ENCODE measurements at places on chromosomes 2 and 18. TPM values are rescaled to one million over a fixed set of nuclear protein-coding genes. Genes with fewer than 3 reads are reported as not detected.

DNA sequence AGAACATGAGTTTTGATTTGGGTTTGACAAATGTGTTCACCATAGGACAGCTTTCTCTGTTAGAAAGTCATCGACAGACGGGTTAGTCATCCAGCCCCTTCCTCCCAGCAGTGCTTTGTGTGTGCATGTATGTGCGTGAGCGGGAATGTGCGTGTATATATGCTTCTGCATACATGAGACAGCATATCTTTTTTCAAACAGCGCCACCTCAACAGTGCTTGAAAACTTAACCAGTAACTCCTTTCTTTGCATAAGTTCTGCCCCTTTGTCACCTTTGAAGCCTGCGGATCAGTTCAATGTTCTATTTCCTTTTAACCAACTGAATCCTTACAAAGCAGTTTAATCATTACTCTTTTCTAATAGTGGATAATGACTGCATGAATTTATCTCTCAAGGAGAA, 351.4 kb downstream of the LPIN1 start:
- no peaks in the 10 kb centered on the region for H3K27me3 ChIP-seq
- H3K4me3 ChIP-seq: no peak overlapping the region
- H3K4me1 ChIP-seq: peaks cover 15% of the 10 kb centered on the region
- H3K27ac ChIP-seq: no peak overlapping the region
- DNase-seq: no peak
- H3K36me3 ChIP-seq: 0 out of 2 replicates have a peak, but pooled peaks cover 3% of the 10 kb centered on the region

- no peak for DNase-seq
- H3K36me3 ChIP-seq: no peaks in the 10 kb centered on the region
- peak overlapping the region; percentile 23 for H3K27ac ChIP-seq
- H3K4me1 ChIP-seq: peaks cover 18% of the 10 kb centered on the region
- H3K4me3 ChIP-seq: no peak overlapping the region
Observed at GRCh38 chr2:12169721-12170120, 423.3 kb downstream of the LPIN1 start.

- no peak overlapping the region for H3K4me3 ChIP-seq
- H3K27ac ChIP-seq: no peak overlapping the region
- no peaks in the 10 kb centered on the region for H3K27me3 ChIP-seq
Observed at GRCh38 chr2:44116319-44116718, 52.4 kb upstream of the PPM1B start.

GRCh38 chr2:555164-555922, 121.9 kb downstream of the TMEM18 start:
- no peak overlapping the region for H3K4me3 ChIP-seq
- H3K27me3 ChIP-seq: peaks cover 67% of the 10 kb centered on the region
- no peaks in the 10 kb centered on the region for H3K36me3 ChIP-seq
- H3K4me1 ChIP-seq: no peaks in the 10 kb centered on the region
- no peak for DNase-seq

- H3K4me3 ChIP-seq: no peak overlapping the region
- H3K27ac ChIP-seq: no peak overlapping the region
- H3K4me1 ChIP-seq: peaks cover 13% of the 10 kb centered on the region
- DNase-seq: no peak
- H3K27me3 ChIP-seq: no peaks in the 10 kb centered on the region
Observed at GRCh38 chr2:152242787-152243472, 67.4 kb upstream of the STAM2 start.

Gene ARHGAP25
- not detected for total RNA-seq

GRCh38 chr2:189465478-189465877, 24.2 kb downstream of the WDR75 start:
- no peaks in the 10 kb centered on the region for H3K27me3 ChIP-seq
- no peak overlapping the region for H3K27ac ChIP-seq
- H3K36me3 ChIP-seq: peaks cover 18% of the 10 kb centered on the region

- no peak overlapping the region for H3K4me3 ChIP-seq
- H3K27me3 ChIP-seq: no peaks in the 10 kb centered on the region
- H3K4me1 ChIP-seq: peaks cover 6% of the 10 kb centered on the region
Observed at GRCh38 chr2:71210292-71210691, 16.6 kb downstream of the PAIP2B start.

Gene CGREF1
- total RNA-seq: 0.37 TPM

- no peak overlapping the region for H3K27ac ChIP-seq
- H3K4me1 ChIP-seq: no peaks in the 10 kb centered on the region
- no peak for DNase-seq
- H3K36me3 ChIP-seq: no peaks in the 10 kb centered on the region
- H3K4me3 ChIP-seq: no peak overlapping the region
Observed at GRCh38 chr2:23523373-23524260, 138.6 kb downstream of the KLHL29 start.

Gene PAX8
- total RNA-seq: 6.4 TPM

DNA sequence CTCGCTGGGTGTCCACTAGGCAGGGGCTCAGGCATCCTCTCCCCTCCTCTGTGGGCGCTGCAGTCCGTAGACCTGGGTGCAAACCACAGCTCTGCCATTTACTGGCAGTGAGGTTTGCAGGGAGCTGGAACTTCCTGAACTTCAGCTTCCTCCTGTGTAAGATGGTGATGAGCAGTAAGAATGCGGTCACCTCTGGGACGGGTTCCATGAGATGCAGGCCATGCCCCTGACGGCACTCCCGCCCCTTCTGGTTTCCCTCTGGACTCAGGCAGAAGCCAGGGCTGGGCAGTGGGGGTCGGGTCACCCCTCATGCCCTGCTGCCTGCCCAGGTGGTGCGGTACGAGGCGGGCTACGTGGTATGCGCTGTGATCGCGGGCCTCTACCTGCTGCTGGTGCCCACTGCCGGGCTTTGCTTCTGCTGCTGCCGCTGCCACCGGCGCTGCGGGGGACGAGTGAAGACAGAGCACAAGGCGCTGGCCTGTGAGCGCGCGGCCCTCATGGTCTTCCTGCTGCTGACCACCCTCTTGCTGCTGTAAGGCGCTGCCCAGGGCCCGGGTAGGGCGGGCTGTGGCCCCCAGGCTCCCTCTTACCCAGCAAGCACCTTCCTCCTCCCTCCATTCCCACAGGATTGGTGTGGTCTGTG, 1.5 kb downstream of the PROM2 start:
- H3K4me1 ChIP-seq: peaks cover 39% of the 10 kb centered on the region
- H3K27me3 ChIP-seq: no peaks in the 10 kb centered on the region
- peak; percentile 77 for DNase-seq
- H3K4me3 ChIP-seq: peak overlapping the region; percentile 73
- H3K27ac ChIP-seq: peak overlapping the region; percentile 11

GRCh38 chr18:74819433-74820059, 221.9 kb downstream of the ZNF407 start:
- H3K4me3 ChIP-seq: no peak overlapping the region
- no peaks in the 10 kb centered on the region for H3K36me3 ChIP-seq
- DNase-seq: no peak
- H3K4me1 ChIP-seq: no peaks in the 10 kb centered on the region
- H3K27me3 ChIP-seq: no peaks in the 10 kb centered on the region

DNA sequence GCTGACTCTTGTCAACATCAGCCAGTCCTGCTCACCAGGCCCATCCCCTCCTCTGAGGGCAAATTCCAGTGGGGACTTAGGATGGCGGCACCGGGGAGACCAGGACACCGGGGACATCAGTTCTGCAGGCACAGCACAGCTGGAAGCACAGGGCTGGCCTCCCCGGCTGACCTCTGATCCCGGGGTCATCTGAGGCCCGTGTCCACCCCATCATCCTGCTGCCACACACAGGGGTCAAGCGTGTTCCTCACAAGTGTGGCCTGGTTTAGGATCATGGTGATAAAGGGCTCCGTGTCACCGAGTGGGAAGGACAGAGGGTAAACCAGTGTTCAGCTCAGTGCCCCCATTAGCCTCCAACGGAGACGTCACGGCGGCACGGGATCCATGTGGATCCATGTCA, 58.1 kb upstream of the CTDP1 start:
- H3K27me3 ChIP-seq: peaks cover 61% of the 10 kb centered on the region
- DNase-seq: no peak
- H3K4me3 ChIP-seq: no peak overlapping the region
- H3K36me3 ChIP-seq: no peaks in the 10 kb centered on the region
- no peak overlapping the region for H3K27ac ChIP-seq

GRCh38 chr18:13387855-13388548, 169.4 kb downstream of the LDLRAD4 start:
- no peaks in the 10 kb centered on the region for H3K36me3 ChIP-seq
- no peak overlapping the region for H3K27ac ChIP-seq
- peaks cover 82% of the 10 kb centered on the region for H3K27me3 ChIP-seq
- no peak for DNase-seq
- no peaks in the 10 kb centered on the region for H3K4me1 ChIP-seq

DNA sequence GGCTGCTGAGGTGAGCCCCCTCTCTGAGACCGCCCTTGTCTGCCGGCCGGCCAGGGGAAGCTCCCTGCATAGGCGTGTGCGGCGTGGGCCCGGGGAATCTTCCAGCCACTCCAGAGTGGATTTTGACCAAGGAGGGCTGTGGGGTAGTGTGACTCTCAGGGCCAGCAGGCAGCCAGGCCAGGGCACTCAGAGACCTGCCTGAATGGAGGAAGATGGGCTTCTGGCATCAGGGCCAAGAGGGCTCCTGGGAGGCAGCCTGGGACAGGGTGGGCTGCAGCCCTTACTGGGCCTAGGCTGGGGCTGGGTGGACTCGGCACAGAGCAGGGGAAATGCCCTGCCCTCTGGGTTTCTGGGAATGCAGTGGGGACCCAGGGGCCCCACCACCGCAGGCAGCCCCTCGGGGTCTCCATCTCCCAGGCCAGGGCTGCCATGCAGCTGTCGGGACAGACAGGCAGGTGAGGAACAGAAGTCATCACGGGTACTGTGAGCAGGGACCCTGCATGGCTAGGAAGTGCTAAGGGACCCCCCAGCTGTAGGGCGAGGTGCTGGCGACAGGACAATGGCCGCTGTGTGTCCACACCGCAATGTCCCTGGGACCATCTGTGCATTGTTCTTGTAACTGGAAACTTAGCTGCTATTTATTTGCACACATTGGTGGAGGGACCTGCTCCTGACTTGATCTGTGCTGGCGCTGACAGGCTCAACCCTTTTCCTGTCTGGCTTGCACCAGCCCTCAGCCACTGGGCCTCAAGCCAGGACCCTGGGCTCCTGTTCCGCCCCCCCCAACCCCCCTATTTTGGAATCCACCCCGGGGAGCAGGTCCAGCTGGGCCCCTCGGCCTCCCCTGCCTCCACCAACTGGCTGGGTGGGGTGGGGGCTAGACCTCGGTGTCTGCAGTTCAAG, 4.1 kb downstream of the PDCD1 start:
- H3K27ac ChIP-seq: no peak overlapping the region
- H3K4me3 ChIP-seq: no peak overlapping the region
- H3K36me3 ChIP-seq: no peaks in the 10 kb centered on the region
- peaks cover 75% of the 10 kb centered on the region for H3K27me3 ChIP-seq

GRCh38 chr18:68564961-68565360, 149.9 kb downstream of the TMX3 start:
- no peaks in the 10 kb centered on the region for H3K27me3 ChIP-seq
- no peak overlapping the region for H3K27ac ChIP-seq
- no peak for DNase-seq
- no peaks in the 10 kb centered on the region for H3K36me3 ChIP-seq
- no peak overlapping the region for H3K4me3 ChIP-seq
- no peaks in the 10 kb centered on the region for H3K4me1 ChIP-seq

GRCh38 chr2:178478130-178478438, 316 bp downstream of the FKBP7 start:
- DNase-seq: no peak
- H3K4me3 ChIP-seq: peak overlapping the region; percentile 77
- peaks cover 39% of the 10 kb centered on the region for H3K4me1 ChIP-seq
- H3K27ac ChIP-seq: peak overlapping the region; percentile 56
- no peaks in the 10 kb centered on the region for H3K27me3 ChIP-seq

DNA sequence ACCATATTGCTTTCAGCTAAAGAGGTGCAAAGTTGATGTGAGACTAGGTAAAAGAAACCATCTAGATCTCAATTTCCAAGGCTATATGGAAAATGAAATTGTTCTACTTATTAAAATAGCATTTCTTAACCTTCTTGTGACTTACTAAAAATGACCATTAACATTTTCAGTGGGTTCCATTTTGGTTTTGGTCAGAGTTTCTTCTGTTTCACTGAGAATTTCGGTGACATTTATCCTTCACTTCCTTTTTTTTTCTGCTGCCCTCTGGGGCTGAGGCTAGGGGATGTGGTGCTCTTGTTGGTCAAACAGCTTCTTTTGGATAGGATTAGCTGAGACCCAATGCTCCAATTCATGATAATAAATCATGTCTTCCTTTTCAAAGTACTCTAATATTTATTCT, 44.3 kb upstream of the REL start:
- no peak overlapping the region for H3K4me3 ChIP-seq
- no peak overlapping the region for H3K27ac ChIP-seq
- peaks cover 13% of the 10 kb centered on the region for H3K27me3 ChIP-seq
- DNase-seq: no peak

GRCh38 chr2:219737270-219737691, 109.9 kb downstream of the SLC4A3 start:
- DNase-seq: peak; percentile 16
- H3K27me3 ChIP-seq: no peaks in the 10 kb centered on the region

Gene ANKRD62
- total RNA-seq: 0.20 TPM

DNA sequence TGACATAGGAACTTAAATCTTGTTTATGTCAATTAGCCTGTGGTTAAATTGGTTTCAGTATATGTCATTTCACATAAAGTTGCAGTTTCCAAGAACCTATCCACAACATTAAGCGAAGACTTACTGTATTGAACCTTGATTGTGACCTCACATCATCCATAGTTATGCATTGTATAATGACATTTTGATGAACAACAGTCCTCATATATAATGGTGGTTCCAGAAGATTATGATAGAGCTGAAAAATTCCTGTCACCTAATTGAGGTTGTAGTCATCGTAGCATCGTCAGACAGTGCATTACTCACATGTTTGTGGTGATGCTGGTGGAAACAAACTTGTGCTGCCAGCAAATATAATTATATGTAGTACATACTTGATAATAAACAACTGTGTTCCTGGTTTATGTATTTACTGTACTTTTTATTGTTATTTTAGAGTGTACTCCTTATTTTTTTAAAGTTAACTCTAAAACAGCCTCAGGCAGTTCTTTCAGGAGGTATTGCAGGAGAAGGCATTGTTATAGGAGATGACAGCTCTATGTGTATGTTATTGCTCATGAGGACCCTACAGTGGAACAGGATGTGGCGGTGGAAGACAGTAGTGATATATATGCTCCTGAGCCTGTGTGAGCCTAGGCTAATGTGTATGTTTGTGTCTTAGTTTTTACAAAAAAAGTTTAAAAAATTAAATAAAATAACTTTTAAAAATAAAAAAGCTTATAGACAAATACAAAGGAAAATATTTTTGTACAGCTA, 56.6 kb downstream of the UBE2E3 start:
- no peak overlapping the region for H3K27ac ChIP-seq
- DNase-seq: no peak
- H3K27me3 ChIP-seq: no peaks in the 10 kb centered on the region
- no peaks in the 10 kb centered on the region for H3K36me3 ChIP-seq
- no peak overlapping the region for H3K4me3 ChIP-seq

- DNase-seq: no peak
- H3K27ac ChIP-seq: peak overlapping the region; percentile 79
- no peak overlapping the region for H3K4me3 ChIP-seq
- H3K4me1 ChIP-seq: peaks cover 29% of the 10 kb centered on the region
- no peaks in the 10 kb centered on the region for H3K36me3 ChIP-seq
Observed at GRCh38 chr2:196315388-196316049, 144.1 kb upstream of the STK17B start.

GRCh38 chr2:102313950-102314349, 2.6 kb downstream of the IL1RL1 start:
- no peaks in the 10 kb centered on the region for H3K36me3 ChIP-seq
- H3K4me3 ChIP-seq: no peak overlapping the region
- H3K27ac ChIP-seq: no peak overlapping the region
- DNase-seq: no peak

Measured in PC-9 (cell line).